ENCODE measurements at places on chromosomes 7 and 10. TPM values are rescaled to one million over a fixed set of nuclear protein-coding genes. Genes with fewer than 3 reads are reported as not detected.
A peak's percentile ranks its signal among the peaks of the same experiment; 100 is the strongest.

DNA sequence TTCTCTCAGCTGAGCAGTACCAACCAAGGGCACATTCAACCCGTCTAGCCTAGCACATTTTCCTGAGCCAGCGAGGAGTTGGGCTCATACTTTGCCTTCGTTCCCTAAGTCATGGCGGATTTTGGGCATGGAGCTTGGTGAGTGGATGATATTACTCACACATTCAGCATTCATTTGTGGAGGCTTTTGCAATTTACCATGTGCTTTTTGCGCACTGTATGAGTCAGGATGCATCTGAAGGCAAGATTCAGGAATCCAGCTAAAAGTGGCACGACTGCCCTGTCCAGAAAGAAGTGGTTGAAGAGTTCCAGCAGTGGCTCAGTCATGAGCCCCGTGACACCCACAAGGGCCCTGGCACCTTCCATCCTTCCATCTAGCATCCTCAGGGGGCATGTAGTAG is 24.2 kb upstream of the MGMT start:
- H3K27ac ChIP-seq: no peak overlapping the region
- no peaks in the 10 kb centered on the region for H3K36me3 ChIP-seq
- H3K4me3 ChIP-seq: no peak overlapping the region
- no peaks in the 10 kb centered on the region for H3K4me1 ChIP-seq

- no peak overlapping the region for H3K4me3 ChIP-seq
- H3K27me3 ChIP-seq: peaks cover 2% of the 10 kb centered on the region
Observed at GRCh38 chr7:139887992-139888481, 59.0 kb downstream of the TBXAS1 start.

The ANKRD1 gene
- total RNA-seq: not detected

GRCh38 chr10:29914986-29915785 is 144.2 kb downstream of the JCAD start:
- no peak overlapping the region for H3K27ac ChIP-seq
- no peaks in the 10 kb centered on the region for H3K36me3 ChIP-seq
- DNase-seq: no peak
- no peaks in the 10 kb centered on the region for H3K4me1 ChIP-seq

The TRPV6 gene
- total RNA-seq: not detected

The TMEM229A gene
- not detected for total RNA-seq

DNA sequence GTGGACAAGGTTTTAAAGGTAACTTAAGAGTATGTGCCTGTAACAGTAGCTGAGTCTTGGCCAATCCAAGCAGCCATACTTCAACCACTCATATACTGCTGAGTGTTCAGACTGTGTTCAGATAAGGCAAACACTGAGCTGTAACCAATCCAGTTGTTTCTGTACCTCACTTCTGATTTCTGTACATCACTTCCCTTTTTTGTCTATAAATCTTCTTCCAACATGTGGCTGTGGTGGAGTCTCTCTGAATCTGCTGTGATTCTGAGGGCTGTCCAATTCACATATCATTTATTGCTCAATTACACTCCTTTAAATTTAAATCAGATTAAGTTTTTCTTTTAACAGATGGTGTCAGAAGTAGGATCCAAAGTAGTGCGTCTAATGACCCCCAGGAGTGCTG is 149.5 kb upstream of the PHF14 start:
- no peaks in the 10 kb centered on the region for H3K27me3 ChIP-seq
- H3K27ac ChIP-seq: no peak overlapping the region
- no peaks in the 10 kb centered on the region for H3K36me3 ChIP-seq
- no peak for DNase-seq

DNA sequence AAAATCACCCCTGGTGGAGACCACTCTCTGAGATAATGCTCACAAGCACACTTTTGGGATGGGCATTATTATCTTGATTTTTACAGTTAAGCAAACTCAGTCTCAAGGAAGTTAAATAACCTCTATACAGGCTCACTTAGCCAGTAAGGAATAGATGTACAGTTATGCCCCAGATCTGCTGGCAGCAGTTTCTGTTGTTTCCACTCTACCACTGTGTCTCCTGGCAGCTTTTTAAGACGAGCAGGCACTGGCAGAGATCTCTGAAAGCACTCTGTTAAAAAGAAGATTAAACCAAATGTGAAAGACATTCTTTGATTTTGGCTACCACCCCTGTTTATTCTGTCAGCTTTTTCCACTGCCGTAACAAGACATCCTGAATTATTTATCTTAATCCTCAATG is 73.2 kb downstream of the SRI start:
- no peak overlapping the region for H3K27ac ChIP-seq
- no peaks in the 10 kb centered on the region for H3K27me3 ChIP-seq

- no peaks in the 10 kb centered on the region for H3K4me1 ChIP-seq
- no peaks in the 10 kb centered on the region for H3K36me3 ChIP-seq
- H3K4me3 ChIP-seq: no peak overlapping the region
- H3K27me3 ChIP-seq: no peaks in the 10 kb centered on the region
- H3K27ac ChIP-seq: no peak overlapping the region
Observed at GRCh38 chr7:139330333-139331030, 10.7 kb upstream of the FMC1 start.

GRCh38 chr7:139084709-139085108 is 24.8 kb downstream of the ZC3HAV1 start:
- H3K27me3 ChIP-seq: no peaks in the 10 kb centered on the region
- DNase-seq: no peak
- H3K36me3 ChIP-seq: peaks cover 4% of the 10 kb centered on the region
- H3K4me3 ChIP-seq: no peak overlapping the region
- peak overlapping the region; percentile 50 for H3K27ac ChIP-seq

GRCh38 chr7:32869716-32870115 is 21.8 kb downstream of the KBTBD2 start:
- H3K4me3 ChIP-seq: no peak overlapping the region
- no peaks in the 10 kb centered on the region for H3K27me3 ChIP-seq
- no peak overlapping the region for H3K27ac ChIP-seq
- no peak for DNase-seq
- H3K36me3 ChIP-seq: peaks cover 55% of the 10 kb centered on the region
- no peaks in the 10 kb centered on the region for H3K4me1 ChIP-seq

DNA sequence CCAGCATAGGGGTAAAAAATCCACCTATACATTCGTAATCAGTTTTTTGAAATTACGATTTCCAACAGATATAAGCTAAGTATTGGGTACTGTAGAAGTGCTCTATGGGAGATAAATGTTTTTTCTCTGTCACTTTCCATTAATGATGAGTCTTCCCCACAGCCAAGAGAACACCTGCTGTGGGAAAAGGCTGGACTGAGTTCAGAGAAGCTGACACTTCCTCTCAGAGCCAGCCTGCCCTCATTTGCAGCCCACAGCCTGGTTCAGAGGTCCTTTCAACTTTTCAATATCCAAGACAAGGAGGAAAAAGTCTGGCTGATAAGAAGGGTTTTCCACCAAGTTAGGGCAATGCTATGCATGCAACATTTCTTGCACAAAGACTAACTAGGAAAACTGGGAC is 64.5 kb upstream of the DNAJB12 start:
- no peaks in the 10 kb centered on the region for H3K4me1 ChIP-seq
- H3K27me3 ChIP-seq: no peaks in the 10 kb centered on the region
- no peak overlapping the region for H3K27ac ChIP-seq
- H3K36me3 ChIP-seq: peaks cover 16% of the 10 kb centered on the region
- H3K4me3 ChIP-seq: no peak overlapping the region
- DNase-seq: no peak

DNA sequence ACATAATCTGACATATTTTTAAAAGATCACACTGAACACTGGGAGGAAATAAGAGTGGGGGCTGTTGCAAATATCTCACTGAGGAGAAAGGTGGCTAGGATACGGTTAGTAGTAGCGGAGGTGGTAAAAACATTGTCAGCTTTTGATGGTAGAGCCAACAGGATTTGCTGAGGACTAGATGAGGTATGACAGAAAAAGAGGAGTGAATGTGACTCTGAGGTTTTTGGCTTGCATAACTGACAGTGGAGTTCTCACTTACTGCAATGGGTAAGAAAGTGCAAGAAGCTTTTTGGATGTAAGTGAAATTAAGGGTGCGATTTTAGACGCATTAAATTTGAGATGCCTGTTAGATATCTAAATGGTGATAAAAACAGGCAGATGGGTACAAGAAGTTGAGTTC is 102.0 kb upstream of the MBL2 start:
- no peak overlapping the region for H3K27ac ChIP-seq
- no peak for DNase-seq
- H3K4me3 ChIP-seq: no peak overlapping the region

- no peak overlapping the region for H3K4me3 ChIP-seq
- H3K4me1 ChIP-seq: peaks cover 30% of the 10 kb centered on the region
- DNase-seq: no peak
- H3K36me3 ChIP-seq: no peaks in the 10 kb centered on the region
Observed at GRCh38 chr7:114929570-114929969, 7.7 kb downstream of the MDFIC start.

The DDIT4 gene
- 52.1 TPM for total RNA-seq

GRCh38 chr10:71582019-71582418 is 137.6 kb downstream of the C10orf105 start:
- no peaks in the 10 kb centered on the region for H3K36me3 ChIP-seq
- peaks cover 28% of the 10 kb centered on the region for H3K27me3 ChIP-seq
- no peak overlapping the region for H3K4me3 ChIP-seq

The TRIM56 gene
- total RNA-seq: 80.9 TPM

The RAMP3 gene
- 0.19 TPM for total RNA-seq

The TRIL gene
- total RNA-seq: not detected

Data from T-cell (primary cell).